ENCODE measurements at places on chromosomes 6 and 20. TPM values are rescaled to one million over a fixed set of nuclear protein-coding genes. Genes with fewer than 3 reads are reported as not detected.

Gene ROMO1
- 193 TPM for total RNA-seq

Gene MRPS18A
- total RNA-seq = 38.7 TPM

Gene ULBP1
- total RNA-seq = 0.25 TPM

Gene SEL1L2
- 3.8 TPM for total RNA-seq

- H3K4me1 ChIP-seq = peaks cover 42% of the 10 kb centered on the region
- H3K27ac ChIP-seq = no peak overlapping the region
- DNase-seq = no peak
Observed at GRCh38 chr6:85405853-85406198, 44.1 kb upstream of the NT5E start.

Measured in heart right ventricle (tissue), 16 donors.